Caudate nucleus (tissue), 63 donors: ENCODE measurements at places on chromosomes 5 and 9.

DNA sequence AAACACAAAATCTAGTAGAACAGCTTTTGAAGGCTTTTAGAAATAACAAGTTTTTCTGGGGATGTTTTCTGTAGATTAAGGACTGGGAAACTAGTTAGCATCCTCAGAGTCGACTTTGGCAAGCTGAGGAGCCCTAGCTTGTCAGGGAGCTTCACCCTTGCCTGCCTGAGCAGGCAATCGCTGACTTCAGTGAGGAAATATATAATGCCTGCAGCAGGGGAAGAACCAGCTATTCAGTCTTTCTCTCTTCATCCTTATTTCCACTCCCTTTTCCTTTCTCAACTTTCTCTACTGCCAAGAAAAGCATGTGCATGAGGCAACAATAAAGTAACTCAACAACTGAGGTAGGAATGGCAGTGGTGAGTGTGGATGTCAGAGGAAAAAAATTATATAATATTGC lies 54.7 kb downstream of the PLK2 start:
- no peak for DNase-seq

GRCh38 chr5:38634568-38635369 lies 78.3 kb upstream of the LIFR start:
- DNase-seq: no peak

DNA sequence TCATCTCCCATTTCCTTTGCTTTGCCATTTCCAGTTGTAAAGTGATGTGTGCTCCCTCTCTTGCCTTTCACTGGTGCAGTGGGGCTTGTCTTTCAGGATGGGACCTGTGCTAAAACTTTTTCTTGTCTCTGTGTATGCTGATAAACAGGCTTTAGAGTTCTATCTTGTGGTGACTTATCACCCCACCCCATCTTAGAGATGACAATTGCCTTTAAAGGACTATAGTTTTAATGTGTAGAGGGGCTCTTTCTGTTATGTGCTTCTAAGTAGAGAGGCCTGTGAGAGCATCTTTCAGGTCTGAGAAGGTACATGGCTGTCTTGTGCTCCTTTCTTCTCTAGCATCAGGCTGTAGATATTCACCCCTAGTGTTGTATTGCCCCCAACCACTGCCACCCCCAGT lies 21.9 kb downstream of the MAN2A1 start:
- DNase-seq: no peak

DNA sequence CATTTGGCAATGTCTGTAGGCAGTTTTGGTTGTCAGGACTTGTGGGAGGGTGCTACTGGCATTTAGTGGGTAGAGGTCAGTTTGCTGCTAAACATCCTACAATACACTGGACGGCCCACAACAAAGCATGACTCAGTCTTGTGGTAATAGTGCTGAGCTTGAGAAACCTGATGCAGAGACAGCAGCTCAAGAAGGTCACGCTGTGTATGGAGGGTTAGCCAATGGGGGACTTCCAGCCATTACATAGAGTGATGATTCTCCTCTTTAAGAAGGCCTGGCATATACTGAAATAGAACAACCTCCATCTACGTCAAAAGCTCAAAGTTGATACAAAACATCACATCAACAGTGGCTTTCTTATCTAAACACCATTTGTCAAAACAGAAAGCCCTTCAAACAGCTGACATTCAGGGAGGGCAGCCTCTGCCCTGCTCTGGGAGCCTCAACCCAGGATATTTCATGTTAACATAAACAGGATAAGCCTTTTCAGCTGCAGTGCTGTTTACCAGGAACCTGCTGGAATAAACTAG lies 143.0 kb downstream of the GPBP1 start:
- no peak for DNase-seq

GRCh38 chr9:136204838-136205706 lies at the start of gene LHX3:
Gene LHX3, minus strand, starts transcription at chr9:136205128. Its CDS starts 116 bp downstream, at chr9:136205012.
- DNase-seq: no peak

DNA sequence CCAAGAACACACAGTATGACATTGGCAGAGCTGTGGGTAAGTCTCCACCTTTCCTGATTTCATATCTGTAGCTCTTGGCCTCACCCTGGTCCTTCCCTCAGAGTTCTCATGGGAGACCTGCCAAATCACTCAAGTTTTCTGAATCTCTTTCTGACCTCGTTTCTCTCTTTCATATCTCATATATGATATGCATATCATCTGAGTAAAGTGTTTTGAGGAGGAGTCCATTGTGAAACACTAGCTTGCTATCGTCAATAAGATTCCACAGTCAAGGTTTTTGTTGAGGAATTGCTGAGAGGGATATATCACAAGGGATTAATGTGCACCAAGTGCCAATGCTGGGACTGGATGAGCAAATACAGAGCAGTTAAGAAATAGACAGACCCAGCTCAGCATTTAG lies 739.2 kb downstream of the BRINP1 start:
- DNase-seq: no peak

GRCh38 chr9:136609160-136609475 lies 53.6 kb upstream of the EGFL7 start:
- DNase-seq: no peak
